ENCODE measurements at places on chromosomes 6 and 20.
A peak's percentile ranks its signal among the peaks of the same experiment; 100 is the strongest.

- no peak for DNase-seq
These were observed 51.4 kb downstream of the CLIC5 start for GRCh38 chr6:45964300-45964699.

GRCh38 chr6:147770221-147770620 lies 261.7 kb downstream of the SAMD5 start:
- no peak for DNase-seq

GRCh38 chr6:72863131-72863530 lies 241.3 kb downstream of the KCNQ5 start:
- no peak for DNase-seq

DNA sequence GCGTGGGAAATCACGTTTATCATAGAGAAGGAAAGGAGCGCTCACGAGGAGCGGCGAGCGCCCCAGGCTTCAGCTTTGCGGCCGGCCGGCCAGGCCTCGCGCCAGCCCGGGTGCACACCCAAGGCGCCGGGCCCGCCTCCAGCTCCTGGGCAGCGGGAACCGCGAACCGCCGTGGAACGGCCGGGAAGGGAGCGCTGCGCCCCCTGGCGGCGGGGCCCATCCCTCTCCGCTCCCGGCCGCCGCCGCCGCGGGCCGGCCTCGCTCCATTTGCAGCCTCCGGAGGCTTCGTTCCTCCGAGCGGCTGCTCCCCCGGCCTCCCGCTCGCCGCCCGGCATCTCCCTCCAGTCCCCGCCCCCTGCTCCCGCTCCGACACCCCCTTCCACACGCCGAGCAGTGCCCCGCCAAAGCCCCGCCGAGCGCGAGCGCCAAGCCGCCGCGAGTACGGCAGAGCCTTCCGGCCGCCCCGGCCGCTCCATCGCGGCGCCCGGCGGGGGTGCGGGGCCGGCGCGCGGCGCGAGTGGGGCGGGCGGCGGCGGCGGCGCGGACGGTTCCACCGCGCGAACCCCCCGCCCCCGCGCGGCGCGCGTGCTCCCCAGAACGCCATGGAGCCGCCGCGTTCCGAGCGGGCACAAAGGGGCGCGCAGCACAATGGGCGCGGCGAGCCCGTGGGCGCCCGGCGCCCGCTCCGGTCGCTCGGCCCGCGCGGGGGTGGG lies 946 bp downstream of the BEND3 start:
- DNase-seq: peak; percentile 89

- DNase-seq: no peak
These were observed 21.9 kb downstream of the TRERF1 start for GRCh38 chr6:42429836-42430235.

DNA sequence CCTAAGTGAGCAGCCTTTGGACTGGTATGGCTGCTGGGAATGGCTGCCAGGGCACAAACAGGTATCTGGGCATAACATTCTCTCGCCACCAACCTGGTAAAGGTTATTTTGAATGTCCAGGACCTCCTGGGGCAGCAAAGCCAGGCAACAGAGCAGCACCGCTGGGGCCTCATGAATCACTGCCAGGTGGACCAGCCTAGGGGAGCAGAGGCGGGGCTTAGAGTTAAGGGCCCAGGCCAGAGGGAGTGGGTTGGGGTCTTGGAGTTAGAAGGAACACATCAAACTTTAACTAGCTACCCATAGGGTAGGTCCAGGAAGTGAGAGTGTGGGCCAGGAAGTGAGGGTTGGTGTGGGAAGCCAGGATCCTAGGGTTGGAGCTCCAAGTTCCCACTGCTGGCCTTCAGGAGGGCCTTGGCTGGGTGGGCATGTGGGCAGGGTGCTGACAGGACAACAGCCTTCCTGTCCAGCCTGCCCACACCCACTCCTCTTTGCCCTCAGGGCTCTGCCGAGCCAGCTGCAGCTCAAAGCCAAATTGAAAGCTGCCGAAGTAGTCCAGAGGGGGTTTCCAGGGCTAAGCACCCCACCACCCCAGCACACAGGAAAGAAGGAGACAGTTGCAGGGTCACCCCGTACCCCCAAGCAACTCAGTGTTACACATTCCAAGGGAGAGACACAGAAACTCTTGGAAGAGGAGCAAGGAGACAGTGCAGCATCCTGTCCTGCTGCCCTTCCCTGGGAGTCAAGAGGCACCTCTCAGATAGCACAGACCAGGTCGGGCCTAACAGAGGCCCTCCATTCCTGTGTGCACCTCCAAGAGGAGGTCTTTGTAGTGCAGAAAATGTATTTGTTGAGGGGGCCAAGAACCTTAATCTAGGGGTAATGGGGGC lies 2.6 kb downstream of the NFKBIE start:
- no peak for DNase-seq

DNA sequence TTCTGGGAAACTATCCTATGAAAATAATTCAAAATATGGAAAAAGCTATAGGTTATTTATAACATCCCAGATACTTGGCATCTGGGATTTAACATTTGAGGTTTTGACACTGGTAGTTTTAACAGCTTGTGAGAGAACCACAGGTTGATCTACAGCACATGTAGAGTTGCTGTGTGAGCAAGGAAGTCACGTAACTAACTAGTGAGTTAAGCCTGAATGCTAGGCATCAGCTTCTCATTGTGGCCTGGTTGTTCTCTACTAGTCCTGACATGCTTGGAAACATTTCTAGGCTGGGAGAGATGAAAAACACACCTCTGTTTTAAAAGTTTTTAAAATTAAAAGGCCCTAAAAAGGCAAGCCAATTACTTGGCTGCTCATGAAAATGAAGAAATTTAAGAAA lies 28.2 kb downstream of the ESF1 start:
- DNase-seq: peak; percentile 13

DNA sequence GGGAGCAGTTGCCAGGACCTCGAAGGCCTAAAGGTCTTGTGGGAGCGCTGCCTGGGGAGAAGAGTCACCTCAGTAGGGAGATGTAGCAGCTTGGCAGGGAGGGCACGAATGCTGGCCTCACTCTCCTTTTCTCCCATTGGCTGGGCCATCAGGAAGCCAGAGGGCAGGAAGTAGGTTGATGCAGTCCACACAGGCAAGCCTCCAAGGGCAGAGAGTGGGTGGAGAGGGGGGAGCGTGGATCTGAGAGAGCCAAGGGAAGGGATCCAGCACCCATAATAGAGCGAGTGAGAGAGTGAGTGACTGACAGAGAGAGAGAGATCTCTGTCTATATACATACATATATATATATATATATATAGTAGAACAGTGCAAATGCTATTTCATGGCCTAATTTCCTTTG lies 215.3 kb upstream of the LRFN2 start:
- no peak for DNase-seq

GRCh38 chr6:391559-392440 lies at the start of gene IRF4:
Gene IRF4 (plus strand): TSS chr6:391752. CDS start chr6:393153, 1,401 bp downstream.
- DNase-seq: no peak
